Nucleus accumbens (tissue), 56 donors: ENCODE measurements at places on chromosomes 12 and 14.

DNA sequence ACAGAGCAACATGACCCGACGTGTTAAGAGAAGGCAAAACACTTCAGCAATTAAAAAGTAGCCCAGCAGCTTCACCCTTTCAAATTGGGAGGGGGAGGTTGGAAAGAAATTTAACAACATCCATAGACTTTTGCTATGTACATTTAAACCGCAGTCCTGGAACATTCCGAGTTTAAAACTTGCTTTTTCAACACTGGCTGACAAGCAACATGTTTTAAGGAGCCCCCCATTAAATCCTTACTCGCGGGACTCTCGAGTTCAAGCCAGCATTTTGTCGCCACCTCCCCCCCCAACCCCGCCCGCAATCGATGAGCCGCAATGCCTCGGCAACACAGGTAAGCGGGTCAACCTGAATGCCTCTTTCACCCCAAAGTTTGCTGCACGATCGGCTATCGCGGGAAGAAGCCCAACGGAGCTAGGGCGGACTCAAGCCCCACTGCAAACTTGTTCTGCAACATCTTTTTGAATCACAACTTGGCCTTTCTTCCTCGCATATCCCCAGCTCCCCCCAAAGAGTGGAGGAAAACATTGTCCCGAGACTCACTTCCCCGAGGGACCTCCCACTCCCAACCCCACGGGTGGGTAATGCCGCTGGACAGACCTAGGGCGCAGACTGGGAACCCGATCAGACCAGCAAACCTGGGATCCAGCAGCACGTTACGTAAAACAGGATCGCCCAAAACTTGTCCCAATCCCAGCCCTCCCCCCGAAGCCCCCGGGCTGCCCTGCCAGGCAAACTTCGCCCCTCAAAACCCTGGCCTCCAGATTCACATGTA lies 777 bp downstream of the ZFP36L1 start:
- no peak for DNase-seq

DNA sequence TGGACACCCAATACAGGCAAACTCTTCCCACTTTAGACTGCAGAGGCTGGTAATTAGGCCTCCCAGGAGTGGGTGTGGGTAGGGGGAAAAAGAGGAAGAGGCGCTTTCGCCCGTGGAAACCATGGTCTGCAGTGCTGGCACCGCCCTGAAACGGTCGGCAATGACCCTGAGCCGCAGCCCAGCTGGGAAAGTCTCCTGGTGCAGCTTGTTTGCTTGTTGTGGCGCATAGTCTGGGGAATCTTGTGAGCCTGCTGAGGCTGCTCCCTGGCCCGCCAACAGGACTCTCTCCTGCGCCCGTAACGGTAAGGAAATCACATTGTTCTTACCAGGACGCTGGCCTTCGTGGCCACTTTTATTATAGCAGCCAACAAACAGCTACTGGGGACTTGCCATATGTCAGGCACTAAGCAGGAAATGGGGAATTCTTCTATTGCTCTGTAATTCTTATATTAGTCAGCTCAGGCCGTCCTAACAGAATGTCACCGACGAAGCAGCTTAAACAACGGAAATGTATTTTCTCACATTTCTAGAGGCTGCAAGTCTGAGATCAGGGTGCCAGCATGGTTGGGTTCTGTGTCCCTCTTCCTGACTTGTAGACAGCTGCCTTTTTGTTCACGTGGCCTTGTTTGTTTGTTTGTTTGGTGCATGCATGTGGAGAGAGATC lies 52.5 kb upstream of the RIN3 start:
- DNase-seq = no peak

DNA sequence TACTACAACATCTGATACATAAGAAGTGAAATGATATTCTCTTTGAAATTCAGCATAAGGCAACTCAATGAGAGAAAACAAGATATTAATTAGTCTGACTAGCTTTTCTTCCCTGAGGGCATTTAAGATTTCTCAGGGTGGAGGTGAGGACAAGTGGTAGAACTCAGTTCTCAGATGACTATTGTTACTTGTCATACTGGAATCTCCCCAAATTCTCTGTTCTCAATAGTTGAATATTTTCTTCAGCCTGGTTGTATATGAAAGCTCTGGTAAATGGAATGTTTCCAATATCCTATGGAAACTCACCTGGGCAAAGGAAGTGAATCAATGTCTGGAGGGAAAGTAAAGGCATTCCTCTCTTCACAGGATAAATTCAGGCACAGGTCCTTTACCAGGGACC lies 18.2 kb upstream of the ITGA5 start:
- no peak for DNase-seq

DNA sequence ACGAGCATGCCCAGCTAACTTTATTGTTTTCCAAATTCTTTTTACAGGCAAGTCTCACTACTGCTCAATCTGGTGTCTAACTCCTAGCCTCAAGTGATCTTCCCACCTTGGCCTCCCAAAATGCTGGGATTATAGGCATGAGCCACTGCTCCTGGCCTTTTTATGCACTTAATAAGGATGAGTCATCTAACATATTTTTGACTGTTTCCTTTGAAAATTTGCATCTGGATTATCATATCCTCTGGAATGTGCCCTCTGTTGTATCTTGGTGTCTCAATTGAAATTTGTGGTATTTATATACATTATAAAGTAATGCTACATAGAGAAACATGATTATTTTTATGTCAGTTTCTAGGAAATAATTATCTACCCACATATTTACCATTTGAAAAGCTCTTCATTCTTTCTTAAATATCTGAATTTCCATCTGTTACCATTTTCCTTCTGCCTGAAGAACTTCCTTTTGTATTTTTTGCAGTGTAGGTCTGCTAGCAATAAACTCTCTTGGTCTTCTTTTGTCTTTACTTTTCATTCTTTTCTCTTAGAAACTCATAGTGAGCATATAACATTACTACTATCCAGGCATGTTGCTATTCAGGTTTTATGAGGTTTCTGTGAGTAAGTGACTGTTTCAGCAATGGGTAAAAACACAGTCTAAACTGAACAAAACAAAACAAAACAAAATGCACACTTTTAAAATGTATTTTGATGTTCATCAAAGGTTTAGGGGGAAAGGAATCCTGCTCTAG lies 52.8 kb upstream of the CNOT2 start:
- DNase-seq = no peak

GRCh38 chr14:94028450-94028826 lies 2.3 kb downstream of the OTUB2 start:
- no peak for DNase-seq

DNA sequence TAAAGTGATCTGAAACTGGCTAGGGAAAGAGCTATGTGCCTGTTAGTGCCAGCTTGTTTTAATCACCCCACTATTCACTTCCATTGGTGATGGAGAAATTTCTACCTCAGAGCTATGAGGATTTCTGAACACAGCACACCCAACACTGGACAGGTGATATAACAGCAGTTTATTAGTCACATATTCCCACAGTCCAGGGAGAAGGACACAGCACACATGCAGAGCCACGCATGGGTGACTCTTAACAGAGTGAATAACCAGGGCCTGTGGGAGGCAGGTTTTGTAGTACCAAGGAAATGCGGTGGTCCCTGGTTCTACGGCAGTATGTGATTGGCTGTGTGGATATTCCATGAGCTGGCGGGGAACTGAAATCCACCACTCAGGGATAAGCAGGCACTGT lies 455.1 kb downstream of the BTG1 start:
- DNase-seq = no peak

GRCh38 chr14:91180611-91181010 lies 63.9 kb downstream of the GPR68 start:
- DNase-seq = no peak

GRCh38 chr12:111025301-111025700 lies 104.9 kb upstream of the MYL2 start:
- DNase-seq = no peak

- no peak for DNase-seq
Measured at GRCh38 chr12:13945641-13946040, 35.8 kb downstream of the GRIN2B start.

DNA sequence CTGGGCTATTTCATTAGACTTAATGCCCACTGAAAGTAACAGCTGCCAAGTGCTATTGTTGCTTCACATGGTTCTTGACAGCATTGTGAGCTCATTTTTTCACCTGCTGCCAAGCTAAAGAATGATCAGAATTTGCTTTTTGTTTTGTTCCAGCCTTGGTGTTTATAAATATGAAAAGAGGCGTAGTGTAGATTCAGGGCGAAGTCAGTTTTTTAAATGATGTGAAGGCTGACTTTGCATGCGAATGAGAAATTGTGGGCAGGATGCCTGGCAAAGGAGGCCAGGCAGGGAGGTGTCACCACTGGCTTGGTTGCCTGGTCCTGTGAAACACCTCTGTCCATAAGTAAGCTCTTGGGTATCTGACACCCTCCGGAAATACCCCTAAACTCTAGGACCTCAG lies 93.3 kb upstream of the NAP1L1 start:
- no peak for DNase-seq
